ENCODE measurements at places on chromosomes 1 and 21. TPM values are rescaled to one million over a fixed set of nuclear protein-coding genes. Genes with fewer than 3 reads are reported as not detected.
A peak's percentile ranks its signal among the peaks of the same experiment; 100 is the strongest.

DAP3 gene
- 204 TPM for total RNA-seq

FAM151A gene
- total RNA-seq: not detected

KIF2C gene
- total RNA-seq: 0.46 TPM

IBA57 gene
- 15.7 TPM for total RNA-seq

GRCh38 chr1:6084781-6085495 is 39.2 kb downstream of the KCNAB2 start:
- H3K4me1 ChIP-seq: no peaks in the 10 kb centered on the region
- H3K4me3 ChIP-seq: no peak overlapping the region
- H3K27me3 ChIP-seq: peaks cover 16% of the 10 kb centered on the region
- no peak overlapping the region for H3K27ac ChIP-seq

DNA sequence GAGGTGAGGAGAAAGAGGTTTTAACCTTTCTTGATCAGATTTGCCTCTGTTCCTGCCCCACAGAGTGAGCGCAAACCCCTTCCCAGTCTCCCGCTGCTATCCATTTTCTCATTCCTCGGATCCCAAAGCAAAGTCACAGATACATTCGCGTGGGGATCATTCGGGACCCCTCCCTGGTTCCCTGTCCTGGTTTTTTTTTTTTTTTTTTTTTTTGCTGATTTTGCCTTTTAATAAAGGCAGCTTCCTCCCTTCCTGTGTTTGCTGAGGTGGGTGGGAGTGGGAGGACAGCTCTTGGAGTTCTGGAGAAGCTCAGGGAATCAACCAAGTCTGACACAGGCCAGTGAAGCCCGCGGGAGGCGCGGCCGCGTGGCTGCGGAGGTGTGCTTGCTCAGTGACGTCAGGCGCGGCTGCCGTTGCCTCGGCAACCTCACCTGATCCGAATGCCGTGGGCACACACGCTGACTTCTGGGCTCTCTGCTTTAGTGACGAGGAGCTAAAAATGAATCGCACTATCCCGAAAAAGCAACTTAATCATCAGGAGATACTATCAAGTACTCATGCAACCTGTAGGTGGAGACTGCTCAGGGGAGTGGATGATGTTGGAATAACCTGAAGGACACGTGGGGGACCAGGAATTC is 106.4 kb downstream of the TBX19 start:
- H3K27me3 ChIP-seq: no peaks in the 10 kb centered on the region
- H3K36me3 ChIP-seq: no peaks in the 10 kb centered on the region
- H3K4me1 ChIP-seq: no peaks in the 10 kb centered on the region
- no peak overlapping the region for H3K4me3 ChIP-seq
- H3K27ac ChIP-seq: no peak overlapping the region
- DNase-seq: no peak

DNA sequence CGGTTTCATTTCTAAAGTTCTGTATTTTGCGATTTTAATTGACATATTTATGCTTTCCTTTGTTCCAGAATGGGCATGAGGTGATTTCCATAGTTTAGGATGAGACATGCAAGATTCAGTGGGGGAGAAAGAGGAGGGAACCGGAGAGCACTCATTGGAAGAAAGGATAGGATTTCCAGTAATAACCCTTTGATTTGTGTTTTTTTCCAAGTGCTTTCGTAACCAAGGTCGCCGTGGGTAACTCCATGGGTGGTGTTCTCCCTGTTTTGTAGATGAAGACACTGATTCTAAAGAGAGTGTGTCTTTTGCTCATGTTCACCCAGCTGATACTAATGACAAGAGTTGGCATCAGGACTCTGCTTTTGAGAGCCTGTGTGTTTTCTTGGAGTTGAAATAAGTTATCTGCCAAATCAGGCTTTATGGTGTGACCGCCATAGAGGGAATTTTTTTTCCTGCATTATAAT is 170.1 kb downstream of the DHRS3 start:
- DNase-seq: no peak
- H3K27me3 ChIP-seq: no peaks in the 10 kb centered on the region
- H3K4me1 ChIP-seq: peaks cover 75% of the 10 kb centered on the region
- no peaks in the 10 kb centered on the region for H3K36me3 ChIP-seq
- peak overlapping the region; percentile 91 for H3K27ac ChIP-seq
- H3K4me3 ChIP-seq: no peak overlapping the region

Data from gastrocnemius medialis (tissue), 4 donors.